Right atrium auricular region (tissue), 2 donors: ENCODE measurements at places on chromosomes 2 and 18.

GRCh38 chr2:229330952-229331351 lies 59.9 kb upstream of the PID1 start:
- no peak for DNase-seq

DNA sequence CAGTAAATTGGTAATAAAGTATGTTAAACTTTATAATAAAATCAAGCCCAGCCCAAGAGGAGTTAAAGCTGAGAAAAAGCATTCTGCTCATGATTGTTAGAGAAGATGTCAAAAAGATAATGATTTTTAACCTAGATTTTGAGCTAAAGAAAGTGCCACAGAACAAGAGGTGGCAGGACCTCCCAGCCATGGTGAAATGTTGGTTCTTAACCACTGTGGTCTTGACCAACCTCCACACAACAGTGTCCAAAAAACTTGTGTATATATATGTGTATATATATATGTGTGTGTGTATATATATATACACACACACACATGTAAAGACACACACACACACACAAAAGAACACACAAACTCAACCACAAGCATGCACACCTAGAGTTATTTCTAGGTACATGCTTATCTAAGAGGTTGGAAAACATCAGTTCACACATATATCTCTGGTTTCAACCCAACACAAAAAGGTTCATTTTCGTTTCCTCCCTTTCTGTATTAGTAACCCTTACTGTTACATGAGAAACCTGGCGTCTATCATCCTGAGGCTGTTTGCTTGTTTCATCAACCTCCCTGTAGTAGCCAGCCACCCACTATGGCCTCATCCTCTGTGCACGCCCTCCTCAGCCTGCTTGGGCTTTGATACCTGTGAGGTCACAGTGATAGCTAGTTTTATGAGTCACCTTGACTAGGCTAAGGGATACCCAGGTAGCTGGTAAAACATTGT lies 631.8 kb upstream of the ID2 start:
- DNase-seq = no peak

DNA sequence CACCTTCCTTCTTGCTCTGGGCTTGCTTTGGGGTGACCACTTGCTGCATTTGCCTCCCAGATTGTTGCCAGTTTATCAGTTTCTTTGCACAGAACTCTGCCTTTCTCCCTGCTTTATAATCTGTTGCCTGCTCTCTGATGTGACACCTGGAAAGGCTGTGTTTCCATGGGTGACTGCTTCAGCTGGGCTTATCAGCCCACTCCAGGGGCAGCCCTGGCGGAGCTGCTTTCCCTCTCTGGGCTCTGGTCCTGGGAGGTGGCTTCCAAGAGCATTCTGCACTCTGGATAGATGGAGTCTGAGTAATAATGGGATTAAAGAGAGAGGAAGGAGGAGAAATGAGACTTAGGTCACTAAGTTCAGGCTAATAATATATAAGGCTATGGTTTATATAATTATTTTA lies 352.7 kb downstream of the TSN start:
- no peak for DNase-seq

- DNase-seq = no peak
Observed at GRCh38 chr2:196677404-196677803, 37.9 kb downstream of the CCDC150 start.
